ENCODE measurements at places on chromosomes 11 and 22. TPM values are rescaled to one million over a fixed set of nuclear protein-coding genes. Genes with fewer than 3 reads are reported as not detected.

MMP3 gene
- not detected for total RNA-seq

LUZP2 gene
- total RNA-seq = 0.74 TPM

GRCh38 chr11:17531636-17532113 is 12.5 kb downstream of the USH1C start:
- DNase-seq = no peak

DNA sequence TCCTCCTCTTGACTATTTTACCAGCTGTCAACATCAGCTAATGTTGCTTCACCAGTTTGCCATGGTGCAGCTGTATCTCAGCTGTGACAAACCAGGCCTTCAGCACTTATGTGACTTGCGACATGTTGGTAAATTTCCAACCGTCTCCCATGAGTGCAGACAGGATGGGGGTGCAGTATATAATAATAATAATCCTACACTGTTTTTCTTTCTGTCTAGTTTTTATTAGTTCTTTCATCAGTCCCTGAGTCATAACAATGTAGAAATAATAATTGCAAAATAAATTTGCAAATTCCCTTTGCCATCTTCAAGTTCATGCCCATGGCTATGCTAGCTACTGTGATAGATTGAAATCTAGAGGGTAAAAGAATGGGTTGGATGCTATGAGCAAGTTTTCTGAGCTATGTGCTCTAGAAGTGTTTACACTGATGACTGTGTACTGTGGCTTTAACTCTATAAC is 4.9 kb downstream of the MMP13 start:
- DNase-seq = no peak

GRCh38 chr11:8067929-8068575 is 13.0 kb upstream of the TUB start:
- peak; percentile 16 for DNase-seq

DNA sequence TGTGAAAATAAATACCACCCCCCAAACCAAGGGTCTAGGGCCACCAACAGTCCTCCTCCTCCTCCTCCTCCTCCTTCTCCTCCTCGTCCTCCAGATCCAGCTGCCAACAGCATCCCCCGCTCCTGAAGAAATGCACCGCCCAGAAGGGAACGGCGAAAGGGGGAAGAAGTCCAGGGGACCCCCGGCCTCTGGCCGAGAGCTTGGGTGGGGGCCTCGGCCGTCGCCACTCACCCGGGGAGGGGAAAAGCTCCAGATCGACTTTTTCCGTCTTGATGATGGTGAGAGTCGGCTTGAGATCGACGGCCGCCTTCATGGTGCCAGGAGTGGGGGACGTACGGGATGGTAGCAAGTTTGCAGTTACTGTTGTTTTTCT is 65.7 kb downstream of the ETS1 start:
- DNase-seq = no peak

DNA sequence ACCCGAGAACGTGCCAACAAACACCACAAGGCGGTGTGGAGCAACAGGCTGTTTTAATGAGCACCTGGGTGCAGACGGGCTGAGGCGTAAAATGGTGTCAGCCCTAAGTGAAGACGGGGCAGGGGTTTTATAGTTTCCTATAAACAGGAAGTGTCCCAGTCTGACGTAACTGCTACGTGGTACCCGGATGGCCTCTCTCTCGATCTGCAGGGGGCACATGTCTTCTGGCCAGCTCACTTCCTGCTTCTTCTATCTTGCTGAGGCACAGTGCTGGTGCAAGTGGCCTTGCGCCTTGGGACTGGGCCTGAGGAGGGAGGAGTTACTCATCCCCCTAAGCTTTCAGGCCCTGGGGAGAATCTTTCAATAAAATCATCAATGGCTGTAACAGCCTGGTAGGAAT is 20.9 kb downstream of the OOSP3 start:
- DNase-seq = peak; percentile 51

THRSP gene
- not detected for total RNA-seq

All from testis (tissue), 5 donors.